ENCODE measurements at places on chromosomes 7 and 10. TPM values are rescaled to one million over a fixed set of nuclear protein-coding genes. Genes with fewer than 3 reads are reported as not detected.

Gene FGFR2
- total RNA-seq: 53.7 TPM

Gene SFTPD
- total RNA-seq: 2.2 TPM

Gene RHBDD2
- 21.6 TPM for total RNA-seq

Gene KLF14
- 0.08 TPM for total RNA-seq

Gene CDC14C
- not detected for total RNA-seq

Gene PIK3AP1
- 3.1 TPM for total RNA-seq

Gene LGI1
- total RNA-seq: 1.9 TPM

Gene SPDYE16
- total RNA-seq: 0.94 TPM

Gene OR2A12
- total RNA-seq: not detected

Gene PNLIPRP3
- total RNA-seq: not detected

Gene ITIH5
- total RNA-seq: 96.0 TPM

Gene KLF6
- 113 TPM for total RNA-seq

Gene LIPJ
- total RNA-seq: 0.13 TPM

Gene ARMS2
- not detected for total RNA-seq

Gene WEE2
- not detected for total RNA-seq

Gene ATG9B
- not detected for total RNA-seq

Gene PRPS1L1
- not detected for total RNA-seq

Gene GTPBP10
- total RNA-seq: 8.9 TPM

Gene GPRIN2
- not detected for total RNA-seq

Gene CLCN1
- not detected for total RNA-seq

Gene ARMC10
- 36.6 TPM for total RNA-seq

Gene DNA2
- 3.0 TPM for total RNA-seq

Gene TRIM50
- total RNA-seq: not detected

Gene INA
- total RNA-seq: 1.8 TPM

Gene OGDHL
- total RNA-seq: 0.62 TPM

Gene NKX2-3
- 0.54 TPM for total RNA-seq
